Foreskin melanocyte (primary cell): ENCODE measurements at places on chromosomes 16 and 17.

GRCh38 chr17:11031787-11032186 is 193.9 kb upstream of the PIRT start:
- no peak for DNase-seq

DNA sequence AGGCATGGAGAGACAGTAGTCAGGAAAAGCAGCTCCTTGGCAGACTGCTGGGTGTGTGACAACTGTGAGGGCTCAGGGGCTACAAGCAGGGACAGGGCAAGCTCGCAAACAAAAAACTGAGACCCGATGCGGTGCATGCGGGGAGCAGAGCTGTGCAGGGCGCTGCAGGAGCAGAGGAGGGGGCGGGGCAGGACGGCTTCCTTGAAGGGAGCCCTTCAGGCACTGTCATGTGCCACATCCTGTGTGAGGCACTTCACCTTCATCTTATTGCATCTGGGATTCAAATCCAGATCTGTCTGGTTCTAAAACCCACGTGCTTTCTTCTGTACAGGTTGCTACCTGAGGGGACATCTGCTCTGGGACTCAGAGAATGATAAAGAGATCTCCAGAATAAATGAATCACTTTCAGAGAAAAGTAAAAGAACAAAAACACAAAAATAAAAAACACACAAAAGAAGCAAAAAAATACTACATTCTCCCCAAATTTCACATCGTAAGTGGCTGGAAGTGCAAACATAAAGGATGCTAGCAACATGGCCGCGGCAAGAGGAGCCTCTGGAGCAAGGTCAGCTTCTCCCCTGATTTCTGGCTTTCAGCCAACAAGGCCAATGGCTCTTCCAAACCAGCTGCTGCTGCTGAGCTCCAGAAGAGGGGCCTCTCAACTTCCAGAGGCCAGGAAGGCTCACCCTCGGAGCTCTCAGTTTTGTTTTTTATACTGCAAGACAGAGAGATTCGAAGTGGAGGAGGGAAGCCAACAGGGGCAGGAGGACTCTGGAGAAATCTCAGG is 14.2 kb downstream of the LYRM9 start:
- no peak for DNase-seq

DNA sequence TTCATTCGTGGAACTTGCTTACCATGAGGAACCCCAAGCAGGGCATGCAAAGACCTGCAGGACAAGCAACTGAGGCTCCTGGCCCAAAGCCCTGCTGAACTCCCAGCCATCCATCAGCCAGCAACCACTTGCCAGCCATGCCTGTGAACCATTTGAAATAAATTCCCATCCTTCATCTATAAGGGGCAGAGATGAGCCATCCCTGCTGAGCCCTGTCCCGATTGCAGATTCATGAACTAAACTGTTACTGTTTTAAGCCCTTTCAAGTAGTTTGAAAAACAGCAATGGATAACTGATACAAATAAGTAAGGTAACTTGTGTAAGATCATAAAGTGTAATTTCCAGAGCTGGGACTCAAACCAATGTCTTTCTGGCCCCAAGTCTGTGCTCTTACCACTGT is 114.4 kb upstream of the WSCD1 start:
- no peak for DNase-seq

DNA sequence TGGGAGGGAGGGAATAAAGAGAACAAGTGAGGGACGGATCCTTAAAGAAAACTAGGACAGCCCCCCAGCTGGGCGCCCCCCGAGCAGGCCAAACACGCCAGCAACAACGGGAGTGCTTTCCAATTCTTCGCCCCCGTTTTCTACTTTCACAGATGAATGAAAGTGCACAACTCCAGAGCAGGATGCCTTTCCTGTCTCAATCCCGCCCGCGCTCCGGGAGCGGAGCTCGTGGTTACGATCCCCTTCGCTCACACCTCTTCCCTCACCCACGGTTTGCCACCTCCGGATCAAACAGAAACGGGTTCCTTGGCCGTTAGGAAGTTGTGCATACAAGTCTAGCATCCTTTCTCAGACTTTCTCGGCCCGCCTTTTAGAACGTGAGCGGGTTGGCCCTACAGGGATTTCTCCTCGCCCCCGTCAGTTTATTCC is 680 bp downstream of the SKA2 start:
- DNase-seq, result no peak

DNA sequence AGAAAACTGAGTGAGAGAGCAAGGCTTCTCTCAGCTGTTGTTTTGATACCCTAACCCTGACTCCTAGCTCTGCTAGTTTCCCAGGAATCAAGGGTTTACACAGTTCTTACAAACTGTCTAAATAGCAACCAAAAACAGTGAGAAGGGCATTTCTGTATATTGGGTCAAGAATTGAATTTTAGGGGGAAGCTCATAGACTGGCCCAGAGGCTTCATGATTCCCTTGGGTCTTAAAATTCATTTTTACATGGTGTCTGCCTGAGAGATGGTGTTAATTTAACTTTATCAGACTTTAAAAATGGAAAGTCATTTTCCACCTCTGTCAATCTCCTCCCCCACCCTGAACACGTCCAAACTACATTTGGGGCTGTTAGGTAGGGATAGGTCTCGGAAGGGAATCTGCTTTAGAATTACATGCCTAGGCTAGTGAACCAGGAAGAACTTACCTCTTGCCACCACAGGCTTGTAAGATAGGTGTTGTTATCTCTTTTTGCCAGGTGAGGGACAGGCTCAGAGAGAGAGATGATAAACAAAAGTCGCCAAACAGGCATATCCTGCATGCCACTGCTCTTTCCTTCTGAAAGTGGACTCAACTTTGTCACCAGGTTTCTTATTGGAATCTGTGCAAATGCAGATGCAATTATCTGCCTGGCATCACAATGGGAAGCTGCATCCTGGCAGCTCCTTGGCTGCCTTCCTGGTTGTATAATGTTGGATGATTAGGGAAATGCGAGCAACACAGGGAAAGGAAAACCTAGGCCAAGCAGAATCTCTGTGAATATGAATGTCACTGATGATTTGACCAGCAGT is 3.1 kb downstream of the PHAF1 start:
- no peak for DNase-seq
